ENCODE measurements at places on chromosomes 4 and X.
A peak's percentile ranks its signal among the peaks of the same experiment; 100 is the strongest.

GRCh38 chrX:108740299-108740774 lies 4.0 kb upstream of the IRS4 start:
- no peak for DNase-seq

DNA sequence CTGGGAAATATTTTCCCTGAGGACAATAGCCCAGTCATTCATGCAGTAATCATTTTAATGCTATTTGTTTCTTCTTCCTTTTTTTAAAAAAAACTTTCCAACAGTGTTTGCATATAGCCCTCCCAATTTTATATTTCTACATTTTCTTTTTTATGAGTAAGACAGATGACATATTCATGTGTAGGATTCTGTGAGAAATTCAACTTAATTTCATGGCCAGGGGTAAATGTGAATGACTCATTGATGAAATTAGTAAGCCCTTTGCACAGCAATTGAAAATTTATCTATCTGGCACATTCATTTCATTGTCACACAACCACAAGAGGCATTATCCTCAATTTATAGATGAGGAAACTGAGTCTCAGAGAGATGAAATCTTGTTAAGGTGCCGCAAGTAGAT lies 13.7 kb upstream of the SMIM20 start:
- DNase-seq = no peak

DNA sequence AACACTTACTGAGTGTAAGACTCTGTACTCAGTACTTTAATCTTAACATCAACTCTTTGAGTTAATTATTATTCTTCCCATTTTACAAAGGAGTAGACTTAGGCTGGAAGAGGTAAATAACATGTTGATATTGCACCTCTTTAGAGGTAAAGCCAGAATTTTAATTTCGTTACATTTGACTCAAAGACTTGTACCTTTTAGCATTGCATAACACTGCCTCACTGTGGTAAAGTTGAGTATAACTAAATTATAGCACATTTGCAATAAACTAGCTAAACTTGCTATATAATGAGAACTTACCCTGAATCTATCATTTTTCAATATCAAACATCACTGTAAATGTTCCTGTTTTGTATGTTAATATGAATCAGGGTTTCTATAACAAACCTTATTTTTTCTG lies 218.5 kb downstream of the PRR32 start:
- no peak for DNase-seq

DNA sequence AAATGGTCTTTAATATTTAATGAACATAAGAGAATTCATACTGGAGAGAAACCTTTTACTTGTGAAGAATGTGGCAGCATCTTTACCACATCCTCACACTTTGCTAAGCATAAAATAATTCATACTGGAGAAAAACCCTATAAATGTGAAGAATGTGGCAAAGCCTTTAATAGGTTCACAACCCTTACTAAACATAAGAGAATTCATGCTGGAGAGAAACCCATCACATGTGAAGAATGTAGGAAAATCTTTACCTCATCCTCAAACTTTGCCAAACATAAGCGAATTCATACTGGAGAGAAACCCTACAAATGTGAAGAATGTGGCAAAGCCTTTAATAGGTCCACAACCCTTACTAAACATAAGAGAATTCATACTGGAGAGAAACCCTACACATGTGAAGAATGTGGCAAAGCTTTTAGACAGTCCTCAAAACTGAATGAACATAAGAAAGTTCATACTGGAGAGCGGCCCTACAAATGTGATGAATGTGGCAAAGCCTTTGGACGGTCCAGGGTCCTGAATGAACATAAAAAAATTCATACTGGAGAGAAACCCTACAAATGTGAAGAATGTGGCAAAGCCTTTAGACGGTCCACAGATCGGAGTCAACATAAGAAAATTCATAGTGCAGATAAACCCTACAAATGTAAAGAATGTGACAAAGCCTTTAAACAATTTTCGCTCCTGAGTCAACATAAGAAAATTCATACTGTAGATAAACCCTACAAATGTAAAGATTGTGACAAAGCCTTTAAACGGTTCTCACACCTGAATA lies 35.6 kb downstream of the ZNF141 start:
- DNase-seq = no peak

DNA sequence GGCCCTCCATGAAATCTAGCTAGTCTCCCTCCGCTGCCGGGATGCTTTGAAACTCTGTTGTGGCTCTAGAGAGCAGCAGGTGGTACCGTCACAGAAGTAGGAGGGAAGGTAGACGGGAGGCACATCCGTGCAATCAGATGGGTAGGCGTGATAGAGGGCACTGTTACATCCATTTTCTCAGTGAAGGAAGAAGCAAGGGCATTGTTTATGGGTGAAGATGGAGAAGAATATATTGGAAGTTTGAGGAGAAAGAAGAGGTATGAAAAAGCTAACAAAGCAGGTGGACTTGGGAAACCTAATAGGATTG lies 1.3 kb downstream of the ANAPC4 start:
- no peak for DNase-seq

DNA sequence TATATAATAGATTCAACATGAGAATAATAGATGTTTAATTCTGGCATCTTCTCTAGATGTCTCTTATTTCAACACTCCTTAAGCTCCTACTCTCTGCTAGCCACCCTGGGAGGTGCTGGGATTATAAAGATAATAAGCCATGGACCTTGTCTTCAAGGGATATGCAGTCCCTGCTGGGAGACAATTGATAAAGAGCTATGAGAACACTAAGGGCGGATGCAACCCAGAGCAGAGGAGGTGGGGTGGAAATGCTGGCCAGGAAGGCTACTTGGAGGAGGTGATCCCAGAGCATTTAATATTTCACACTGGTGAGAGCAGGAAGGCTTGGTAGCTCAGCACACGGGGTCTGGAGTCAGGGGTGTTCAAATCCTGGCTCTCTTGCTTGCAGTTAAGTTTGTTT lies 18.3 kb upstream of the PGRMC2 start:
- DNase-seq = no peak

DNA sequence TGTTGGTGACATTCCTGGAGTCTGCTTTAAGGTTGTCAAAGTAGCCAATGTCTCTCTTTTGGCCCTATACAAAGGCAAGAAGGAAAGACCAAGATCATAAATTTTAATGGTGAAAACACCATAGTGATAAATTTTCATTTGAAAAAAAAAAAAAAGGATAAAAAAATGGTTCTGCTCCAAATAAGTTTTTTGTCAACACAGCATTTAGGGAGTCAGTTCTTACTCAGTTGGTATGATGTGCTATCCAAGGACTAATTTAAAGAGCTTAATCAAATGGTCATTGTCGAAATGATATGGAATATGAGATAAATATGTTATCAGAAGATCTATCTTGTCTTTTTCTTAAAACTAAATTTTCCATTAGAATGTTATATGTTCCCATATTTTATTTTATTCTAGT lies 83.9 kb downstream of the PCDH18 start:
- DNase-seq = no peak

DNA sequence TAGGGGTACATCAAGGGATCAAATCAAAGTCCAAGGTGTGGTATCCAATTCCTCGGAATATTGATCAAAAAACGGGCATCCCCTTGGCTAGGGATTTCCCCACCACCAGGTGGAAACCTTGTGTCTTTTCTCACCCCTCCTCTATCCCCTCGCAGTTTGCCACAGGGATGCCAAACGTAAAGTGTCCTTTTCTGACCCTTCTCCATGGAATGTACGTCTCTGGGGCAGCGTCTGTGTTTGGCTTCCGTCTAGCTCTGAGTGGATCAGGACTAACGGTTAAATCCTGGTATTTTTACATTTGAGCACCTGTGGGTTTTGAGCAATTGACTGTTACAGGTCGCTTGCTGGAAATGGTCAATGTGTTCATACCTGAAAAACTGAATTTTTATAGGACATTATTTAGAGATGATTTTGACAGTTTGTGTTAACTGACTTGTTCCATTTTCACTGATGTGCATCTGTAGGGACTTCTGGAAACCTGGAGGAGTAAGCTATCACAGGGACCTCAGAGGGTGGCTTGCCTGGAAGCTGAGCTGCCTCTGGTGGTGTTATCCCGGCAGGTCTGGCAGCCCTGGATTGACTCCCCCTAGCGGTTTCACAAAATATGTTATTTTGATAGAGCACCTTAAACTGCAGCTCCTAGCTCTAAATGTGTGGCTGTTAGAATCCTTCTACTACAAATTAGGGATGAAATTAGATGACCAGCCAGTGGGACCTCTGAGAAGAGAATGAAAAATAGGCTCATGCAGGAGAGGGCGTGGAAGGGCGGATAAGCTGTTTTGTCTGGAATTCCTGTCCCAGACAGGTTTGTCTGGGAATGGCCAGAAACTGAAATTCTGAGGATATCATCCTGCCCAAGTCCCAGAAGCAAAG lies 8.8 kb upstream of the MGST2 start:
- DNase-seq = peak; percentile 65

GRCh38 chr4:8143392-8144140 lies 15.0 kb downstream of the ABLIM2 start:
- DNase-seq = no peak

- no peak for DNase-seq
These were observed 77.9 kb downstream of the CEP135 start for GRCh38 chr4:56026596-56026995.

DNA sequence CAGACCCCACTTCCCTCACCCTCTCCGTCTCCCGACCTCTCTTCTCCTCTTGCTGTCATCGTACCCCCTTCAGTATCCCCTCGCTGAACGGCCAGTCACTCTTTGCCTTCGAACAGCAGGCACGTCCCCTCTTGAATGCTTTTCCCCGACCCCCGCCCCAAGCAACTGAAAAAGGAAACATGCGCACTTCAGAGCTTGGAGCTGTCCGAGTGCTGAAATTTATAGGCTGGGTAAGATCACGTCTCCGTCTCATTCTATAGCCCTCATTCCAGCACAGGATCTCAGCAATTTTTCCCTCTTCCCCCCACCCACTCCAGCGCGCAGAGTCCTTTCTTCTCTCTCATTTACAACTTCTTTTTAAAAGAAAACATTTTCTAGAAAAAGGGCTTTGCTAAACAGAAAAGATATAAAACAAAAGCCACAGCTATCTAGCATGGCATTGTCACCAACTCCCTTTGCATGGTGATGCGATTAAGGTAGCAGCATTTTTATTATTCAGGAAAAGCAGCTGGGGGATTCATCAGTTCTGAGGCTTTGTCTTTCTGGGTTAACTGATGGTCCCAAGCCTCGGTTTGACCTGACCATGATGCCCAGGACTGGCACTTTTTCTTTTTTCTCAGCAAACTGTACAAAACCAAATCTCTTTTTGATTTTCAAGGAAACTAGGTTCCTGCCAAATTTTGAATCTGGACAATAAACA lies at the start of gene GLRA2:
GLRA2 (plus strand) TSS at position 247 of the 700 bp plus-strand sequence. CDS start 522 bp downstream, outside the sequence.
- peak; percentile 6 for DNase-seq

- no peak for DNase-seq
These were observed 723 bp downstream of the WDFY3 start for GRCh38 chr4:84965553-84966381.

- DNase-seq = no peak
These were observed 700.5 kb upstream of the AGA start for GRCh38 chr4:178142724-178143123.

DNA sequence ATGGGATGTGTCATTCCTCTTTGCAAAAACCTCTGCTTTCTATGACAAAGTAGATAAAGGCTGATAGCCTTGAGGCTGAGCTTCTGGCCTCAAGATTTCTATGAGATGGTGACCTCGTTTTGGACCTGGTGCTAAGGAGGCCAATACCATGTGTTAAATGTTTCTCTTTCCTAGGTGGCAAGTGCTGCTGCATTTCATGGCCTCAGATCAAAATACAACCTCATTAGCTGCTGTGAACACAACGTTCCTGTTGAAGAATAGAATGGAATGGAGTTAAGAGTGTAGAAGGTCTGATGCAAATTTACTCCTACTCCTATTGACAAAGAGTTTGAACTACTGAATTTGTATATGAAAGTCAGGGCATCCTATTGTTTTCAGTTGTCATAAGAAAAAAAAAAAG lies 112.0 kb downstream of the C4orf51 start:
- DNase-seq = no peak

DNA sequence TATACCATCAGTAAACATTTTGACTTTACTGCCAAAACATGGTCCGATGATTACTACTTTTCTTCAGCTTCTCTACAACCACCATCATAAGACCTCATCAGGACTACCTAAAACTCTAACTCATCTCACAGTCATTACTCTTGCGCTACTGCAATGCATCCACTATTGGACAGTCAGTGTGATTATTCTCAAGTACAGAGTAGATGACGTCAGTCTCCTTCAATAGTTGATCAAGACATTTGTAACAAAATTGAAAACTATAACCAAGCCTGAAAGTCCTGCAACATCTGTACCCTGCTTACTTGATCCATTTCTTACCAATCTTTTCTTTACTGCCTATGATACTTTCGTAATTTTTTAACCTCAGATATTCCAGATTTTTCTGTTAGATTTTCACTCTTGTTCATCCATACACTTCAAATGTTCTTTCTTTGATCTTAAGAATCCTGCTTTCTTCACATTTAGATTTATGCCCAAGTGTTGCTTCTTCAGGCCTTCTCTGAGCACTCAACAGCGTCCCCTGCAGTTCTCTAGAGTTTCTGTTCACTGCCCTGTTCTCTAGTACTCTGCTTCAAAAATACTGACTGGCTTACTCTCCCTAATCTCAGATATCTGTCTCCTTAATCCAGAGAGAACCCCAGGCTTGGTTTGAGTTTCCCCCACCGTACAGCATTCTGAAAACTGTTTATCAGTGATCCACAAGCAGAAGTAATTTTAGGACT lies 1517.6 kb downstream of the STIM2 start:
- DNase-seq = no peak

DNA sequence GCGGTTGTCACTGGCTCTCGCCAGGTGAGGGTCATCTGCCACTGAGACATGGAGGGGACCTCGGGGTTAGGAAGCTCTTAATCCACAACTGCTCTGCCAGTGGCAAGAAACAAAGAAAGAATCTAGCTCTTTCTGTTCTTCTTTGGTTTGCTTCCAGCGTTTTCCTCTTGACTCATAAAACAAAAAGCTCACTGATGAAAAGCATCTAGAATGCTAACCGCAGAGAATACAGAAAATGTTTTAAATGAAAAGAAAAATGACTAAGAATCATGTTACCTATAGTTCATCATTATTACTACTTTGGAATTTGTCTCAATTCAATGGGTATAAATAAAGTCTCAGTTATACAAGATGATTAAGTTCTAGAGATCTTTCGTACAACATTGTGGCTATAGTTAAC lies 274.8 kb upstream of the TENM3 start:
- DNase-seq = no peak

- DNase-seq = no peak
These were observed 97.0 kb downstream of the MID1IP1 start for GRCh38 chrX:38898261-38898660.

GRCh38 chrX:73758250-73758649 lies 195.3 kb downstream of the CHIC1 start:
- DNase-seq = no peak

DNA sequence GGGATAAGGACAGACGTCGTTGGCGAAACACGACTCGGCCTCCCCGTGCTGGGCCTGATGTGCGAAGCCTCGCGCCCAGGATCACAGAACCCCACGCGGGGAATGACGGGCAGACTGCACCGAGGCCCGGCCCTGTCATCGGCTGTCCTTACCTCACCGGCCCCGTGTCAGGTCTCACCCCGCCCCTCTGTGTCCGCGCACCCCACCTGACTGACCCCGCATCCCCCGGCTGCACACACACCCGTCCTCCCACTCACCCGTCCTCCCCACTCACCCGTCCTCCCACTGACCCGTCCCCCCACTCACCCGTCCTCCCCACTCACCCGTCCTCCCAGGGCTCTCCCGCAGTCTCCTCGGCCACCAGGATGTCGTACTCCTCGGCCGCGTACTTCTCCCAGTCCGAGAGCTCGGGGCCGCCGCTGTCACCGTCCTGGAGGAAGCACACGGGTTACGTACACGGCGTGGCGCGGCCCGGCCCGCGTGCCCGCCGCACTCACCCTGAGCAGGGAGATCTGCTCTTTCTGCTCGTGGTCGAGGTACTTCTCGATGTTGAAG lies 19.8 kb upstream of the GTPBP6 start:
- no peak for DNase-seq

- peak; percentile 27 for DNase-seq
These were observed 6.0 kb downstream of the EREG start for GRCh38 chr4:74370912-74371311.

Measured in CD4-positive, alpha-beta T cell treated with Interferon alpha-2 for 1 hour (primary cell).